ENCODE measurements at places on chromosomes 11 and 22.

- no peak for DNase-seq
Observed at GRCh38 chr11:1608363-1608762, at the start of gene KRTAP5-3. TSS of gene KRTAP5-3 (minus strand) at chr11:1608463. CDS start at chr11:1608385, 78 bp downstream.

GRCh38 chr22:42442748-42443147 lies 10.5 kb upstream of the NFAM1 start:
- DNase-seq = no peak

DNA sequence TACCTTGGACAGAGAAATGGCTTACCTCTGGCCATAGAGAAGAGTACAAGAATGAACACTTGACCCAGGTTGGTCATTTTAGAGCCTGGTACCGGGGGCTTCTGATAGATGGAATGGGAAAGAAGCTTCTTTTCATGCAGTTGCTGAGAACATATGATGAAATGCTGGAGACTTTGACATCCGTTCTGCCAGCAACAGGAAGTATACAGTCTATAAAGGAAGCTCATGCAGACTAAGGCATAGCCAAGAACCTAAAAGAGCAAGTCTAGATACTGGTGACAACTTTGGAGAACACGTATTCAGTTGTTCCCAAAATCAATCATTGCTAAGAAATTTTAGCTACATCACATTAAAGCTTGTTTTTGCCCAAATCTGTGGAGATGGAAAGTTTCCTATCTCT lies 894.6 kb downstream of the METTL15 start:
- no peak for DNase-seq

- no peak for DNase-seq
Observed at GRCh38 chr11:85762226-85762625, 48.7 kb downstream of the SYTL2 start.

DNA sequence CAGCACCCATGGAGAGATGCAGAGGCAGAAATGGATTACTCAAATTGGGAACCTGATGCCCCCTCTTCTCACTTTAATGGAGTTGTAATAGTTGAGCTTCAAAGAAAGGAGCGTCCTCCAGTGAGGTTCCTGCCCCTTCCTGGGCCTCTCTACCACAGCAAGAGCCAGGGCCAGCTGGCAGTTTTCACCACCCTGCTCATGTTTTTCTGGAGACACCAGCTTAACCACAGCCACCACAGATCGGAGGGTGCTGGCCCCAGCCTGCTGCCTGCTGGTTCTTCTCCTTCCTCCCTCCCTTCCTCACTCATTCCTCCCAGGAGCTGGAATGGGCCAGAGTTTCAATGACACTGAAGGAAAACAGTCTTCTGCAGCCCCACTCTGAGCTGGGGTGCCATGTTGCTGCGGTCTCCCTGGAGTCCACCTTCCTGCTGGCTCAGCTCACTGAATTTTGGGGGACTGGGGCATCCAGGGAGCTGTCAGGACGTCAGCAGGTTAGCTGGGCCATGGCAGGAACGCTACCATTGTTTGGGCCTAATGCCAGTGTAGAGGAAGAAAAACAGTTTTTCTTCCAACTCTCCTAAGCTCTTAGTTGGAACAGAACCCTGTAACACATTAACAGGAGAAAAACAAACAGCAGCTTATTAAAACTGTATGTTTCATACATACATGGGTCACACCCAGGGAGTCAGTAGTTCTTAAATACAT lies 57.7 kb downstream of the TRAF6 start:
- DNase-seq = no peak

DNA sequence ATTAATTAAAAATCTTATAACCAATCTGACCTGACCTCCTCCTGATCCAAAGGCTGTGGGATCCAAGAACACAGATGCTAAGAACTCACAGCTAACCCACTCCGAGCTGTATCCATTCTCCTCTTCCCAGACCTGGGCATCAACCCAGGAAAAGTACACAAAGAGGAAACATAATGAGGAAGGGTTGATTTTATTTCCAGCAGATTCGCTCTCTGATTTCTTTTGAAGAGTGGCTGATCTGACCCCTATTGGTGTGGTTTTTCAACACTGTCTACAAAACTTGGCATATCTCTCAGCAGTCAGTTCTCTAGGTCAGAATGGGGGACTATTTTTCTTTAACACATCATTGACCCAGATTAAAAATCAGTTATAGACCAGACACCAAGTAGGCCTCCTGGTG lies 201.9 kb upstream of the UBASH3B start:
- no peak for DNase-seq

GRCh38 chr11:64566042-64566914 lies 24.7 kb upstream of the SLC22A12 start:
- no peak for DNase-seq

GRCh38 chr11:20260307-20260706 lies 100.0 kb upstream of the DBX1 start:
- DNase-seq = no peak

GRCh38 chr11:120178561-120179056 lies 32.2 kb upstream of the OAF start:
- no peak for DNase-seq

DNA sequence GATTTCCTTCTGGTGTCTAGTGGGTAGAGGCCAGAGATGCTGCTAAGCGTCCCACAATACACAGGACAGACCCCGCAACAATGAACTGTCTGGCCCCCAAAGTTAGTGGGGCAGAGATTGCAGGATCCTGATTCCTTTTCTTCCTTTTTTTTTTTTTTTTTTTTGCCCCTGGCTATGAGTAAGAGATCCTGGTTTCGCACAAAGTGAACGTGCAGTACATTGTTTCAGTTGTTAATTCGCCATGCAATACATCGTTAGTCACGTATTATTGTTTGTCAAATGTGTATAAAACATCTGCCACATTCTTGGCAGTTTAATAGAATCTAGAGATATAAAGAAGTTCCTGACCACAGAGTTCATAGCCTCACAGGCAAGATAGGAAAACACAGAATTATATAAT lies 20.2 kb downstream of the ST3GAL4 start:
- DNase-seq = no peak

- no peak for DNase-seq
Observed at GRCh38 chr11:60195923-60196368, 13.1 kb upstream of the MS4A6A start.

DNA sequence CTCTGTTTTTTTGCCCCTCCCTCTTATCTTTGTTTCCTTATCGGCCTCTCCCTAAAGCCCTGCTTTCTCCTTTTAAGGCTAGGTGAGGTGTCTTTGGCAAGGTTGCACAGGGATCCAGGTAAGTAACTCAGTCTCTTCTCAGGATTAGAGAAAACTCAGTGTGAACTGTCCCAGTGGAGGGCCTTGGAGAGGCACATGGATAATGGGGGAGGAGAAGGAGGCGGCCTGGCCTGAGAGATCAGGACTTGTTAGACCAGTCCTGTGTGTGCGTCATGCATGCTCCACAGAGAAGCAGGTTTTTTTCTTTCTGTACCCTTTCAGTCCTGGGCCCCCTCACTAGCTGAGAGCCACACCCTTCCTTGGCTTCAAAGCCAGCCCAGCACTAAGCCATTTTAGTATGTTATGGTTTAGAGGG lies 19.9 kb downstream of the CTNND1 start:
- DNase-seq = no peak

GRCh38 chr22:48432781-48433518 lies 1394.7 kb downstream of the BRD1 start:
- DNase-seq = no peak
